ENCODE measurements at places on chromosomes 2 and 18.
A peak's percentile ranks its signal among the peaks of the same experiment; 100 is the strongest.

GRCh38 chr2:26462511-26463243, 15.2 kb downstream of the OTOF start:
- DNase-seq: peak; percentile 80

- no peak for DNase-seq
Observed at GRCh38 chr2:166032361-166032760, 78.8 kb upstream of the TTC21B start.

GRCh38 chr2:46863882-46864281, 51.7 kb downstream of the MCFD2 start:
- DNase-seq: no peak

DNA sequence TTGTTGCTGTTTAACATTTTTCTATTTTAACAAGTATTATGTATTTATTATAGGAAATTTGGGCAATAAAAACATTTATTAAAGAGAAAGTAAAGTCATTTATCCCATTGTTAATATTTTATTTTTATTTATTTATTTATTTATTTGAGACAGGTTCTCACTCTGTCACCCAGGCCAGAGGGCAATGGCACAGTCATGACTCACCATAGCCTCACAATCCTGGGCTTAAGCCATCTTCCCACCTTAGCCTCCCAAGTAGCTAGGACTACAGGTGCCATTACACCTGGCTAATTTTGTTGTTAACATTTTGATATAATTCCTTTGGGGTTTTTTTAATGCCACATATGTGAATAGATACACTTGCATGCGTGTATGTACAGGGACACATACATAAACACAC, 165.9 kb upstream of the STON1 start:
- no peak for DNase-seq

GRCh38 chr18:59096098-59096789, 43.4 kb upstream of the SEC11C start:
- no peak for DNase-seq

- DNase-seq: peak; percentile 56
Observed at GRCh38 chr18:33470216-33470615, 29.7 kb upstream of the CCDC178 start.

DNA sequence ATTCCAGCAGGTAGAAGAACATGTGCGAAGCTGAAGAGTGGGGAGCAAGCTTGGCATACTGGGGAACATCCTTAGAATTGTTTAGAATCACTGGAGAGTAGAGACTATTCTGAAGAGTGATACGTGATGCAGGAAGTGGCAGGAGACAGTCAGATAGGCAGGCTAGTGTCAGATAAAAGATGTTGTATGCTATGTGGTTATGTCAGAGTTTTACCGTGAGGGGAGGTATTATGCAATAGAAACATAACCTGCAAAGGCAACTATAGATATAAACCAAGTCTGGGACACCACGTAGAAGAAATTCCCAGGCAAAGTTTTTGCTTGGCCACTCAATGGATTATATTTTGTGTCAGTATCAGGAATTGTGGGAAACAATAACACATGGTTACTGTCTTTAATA, 62.0 kb upstream of the ZSWIM2 start:
- DNase-seq: no peak

DNA sequence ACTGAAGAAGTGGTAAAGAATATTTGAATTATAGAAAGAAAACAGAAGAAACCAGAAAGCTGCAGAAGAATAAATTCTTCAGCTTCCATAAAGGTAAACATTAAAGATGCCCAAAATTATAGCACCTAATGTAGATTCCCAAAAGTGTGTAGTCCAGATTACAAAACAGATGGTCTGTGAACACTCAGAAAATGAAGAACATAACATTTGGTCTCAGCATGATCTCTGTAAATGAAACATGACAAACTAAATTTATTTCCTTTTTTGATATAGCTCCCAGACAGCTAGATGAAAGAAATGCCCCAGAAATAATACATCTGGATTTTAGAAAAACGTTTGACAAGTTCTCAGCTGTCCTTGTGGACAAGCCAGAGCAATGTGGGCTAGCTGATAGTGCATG, 794.2 kb upstream of the NXPH2 start:
- DNase-seq: no peak

Measured in fibroblast of skin of right biceps (primary cell).